Right kidney (tissue), 9 donors: ENCODE measurements at places on chromosomes 3 and 15.

DNA sequence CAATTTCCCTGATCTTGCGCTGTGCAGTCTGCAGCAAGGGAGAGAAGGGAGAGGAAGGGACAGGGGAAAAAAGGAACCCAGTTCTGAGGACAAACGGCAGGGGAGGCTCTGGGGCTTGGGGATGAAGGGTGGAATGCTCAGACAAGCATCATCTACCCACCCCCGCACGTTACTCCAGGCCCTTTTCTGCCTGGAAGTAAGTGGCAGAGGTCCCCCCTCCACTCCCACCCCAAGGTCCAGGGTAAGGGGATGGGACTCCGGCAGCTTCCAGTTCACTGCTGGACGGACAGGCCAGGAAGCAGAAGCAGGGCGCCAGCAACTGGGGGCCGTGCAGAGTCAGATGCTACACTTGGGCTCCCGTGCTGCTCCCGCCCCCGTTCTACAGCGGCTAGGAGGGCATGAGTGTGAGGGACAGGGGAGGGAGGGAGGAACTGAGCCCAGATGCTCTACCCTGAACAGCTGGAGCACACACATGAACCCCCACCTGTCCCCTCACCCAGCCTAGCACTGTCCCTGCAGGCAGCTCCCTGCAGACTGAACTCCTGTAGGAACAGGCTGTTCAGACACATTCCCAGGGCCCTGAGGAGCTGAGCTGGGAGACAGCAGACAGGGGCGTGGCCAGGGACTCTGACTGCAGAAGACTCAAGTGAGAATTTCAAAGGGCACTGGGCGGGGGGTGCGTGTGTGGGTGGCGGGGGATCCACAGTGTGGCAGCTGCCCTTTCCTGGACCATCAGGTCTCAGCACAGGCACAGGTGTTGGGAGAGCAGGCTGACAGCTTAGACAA is 59.7 kb downstream of the SENP2 start:
- DNase-seq: no peak

GRCh38 chr15:40106203-40107161 is 2.2 kb downstream of the BMF start:
- DNase-seq: no peak

DNA sequence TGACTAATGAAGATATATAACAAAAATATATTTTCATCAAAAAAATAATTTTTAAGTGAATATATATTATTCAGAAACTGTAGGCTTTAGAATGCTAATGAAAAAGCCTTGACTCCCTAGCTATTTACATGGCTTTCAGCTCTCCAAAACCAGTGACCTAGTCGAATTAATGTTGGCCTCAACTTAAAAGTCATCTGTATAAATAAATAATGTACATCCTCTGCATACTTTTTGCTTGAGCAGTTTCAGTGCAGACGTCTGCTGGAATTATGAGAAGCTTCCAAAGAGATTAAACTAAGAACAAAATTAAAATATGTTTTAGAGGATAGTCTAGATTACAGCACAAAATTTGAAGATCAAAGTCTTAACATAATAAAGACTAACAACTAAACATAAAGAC is 520.4 kb upstream of the ALCAM start:
- no peak for DNase-seq

DNA sequence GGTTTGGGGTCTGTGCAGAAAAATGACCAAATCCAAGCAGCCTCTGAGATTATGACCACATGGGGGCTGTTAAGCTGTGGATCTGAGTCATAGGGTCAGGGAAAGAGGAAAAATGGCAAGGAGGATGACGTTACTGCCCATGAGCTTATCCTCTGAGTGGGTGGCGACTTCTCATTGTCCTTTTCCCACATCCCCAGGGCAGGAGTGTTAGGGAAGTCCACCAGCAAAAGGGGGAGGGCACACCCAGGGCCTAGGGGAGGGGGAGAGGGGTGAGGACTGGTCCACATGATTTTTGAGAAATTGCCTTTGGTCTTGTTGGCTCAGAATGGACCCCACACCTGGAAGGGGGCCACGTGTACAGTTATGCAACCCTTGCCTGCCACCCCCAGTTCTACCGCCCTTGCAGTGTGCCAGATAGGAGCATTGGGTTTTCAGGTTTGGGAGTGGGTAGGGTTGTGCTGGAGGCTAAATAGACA is 2.6 kb downstream of the CD276 start:
- DNase-seq: no peak

- DNase-seq: no peak
Measured at GRCh38 chr3:71585887-71586809, 2.6 kb upstream of the FOXP1 start.

- no peak for DNase-seq
Measured at GRCh38 chr15:81184188-81184587, 12.5 kb upstream of the IL16 start.

GRCh38 chr3:32256206-32256605 is 17.7 kb downstream of the CMTM8 start:
- DNase-seq: no peak

- DNase-seq: peak; percentile 45
Measured at GRCh38 chr3:149575961-149576564, 81.8 kb downstream of the WWTR1 start.

DNA sequence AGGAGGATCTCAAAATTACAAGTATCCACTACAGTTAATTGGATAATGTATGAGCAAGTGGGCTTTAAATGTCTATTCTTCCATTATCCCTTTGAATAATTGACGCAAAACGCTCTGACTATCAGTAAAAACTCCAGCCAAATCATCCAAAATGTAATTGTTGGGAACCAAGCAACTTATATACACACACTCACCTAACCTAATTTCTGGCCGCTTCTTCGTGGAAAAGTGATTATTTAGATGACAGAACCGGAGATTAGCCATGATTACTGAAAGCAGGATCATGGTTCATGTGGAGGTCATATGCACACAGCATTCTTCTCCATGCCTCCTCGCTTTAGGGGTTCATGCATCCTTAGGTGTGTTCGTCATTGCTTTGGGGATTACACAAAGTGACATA is 992.4 kb downstream of the NAALADL2 start:
- no peak for DNase-seq

DNA sequence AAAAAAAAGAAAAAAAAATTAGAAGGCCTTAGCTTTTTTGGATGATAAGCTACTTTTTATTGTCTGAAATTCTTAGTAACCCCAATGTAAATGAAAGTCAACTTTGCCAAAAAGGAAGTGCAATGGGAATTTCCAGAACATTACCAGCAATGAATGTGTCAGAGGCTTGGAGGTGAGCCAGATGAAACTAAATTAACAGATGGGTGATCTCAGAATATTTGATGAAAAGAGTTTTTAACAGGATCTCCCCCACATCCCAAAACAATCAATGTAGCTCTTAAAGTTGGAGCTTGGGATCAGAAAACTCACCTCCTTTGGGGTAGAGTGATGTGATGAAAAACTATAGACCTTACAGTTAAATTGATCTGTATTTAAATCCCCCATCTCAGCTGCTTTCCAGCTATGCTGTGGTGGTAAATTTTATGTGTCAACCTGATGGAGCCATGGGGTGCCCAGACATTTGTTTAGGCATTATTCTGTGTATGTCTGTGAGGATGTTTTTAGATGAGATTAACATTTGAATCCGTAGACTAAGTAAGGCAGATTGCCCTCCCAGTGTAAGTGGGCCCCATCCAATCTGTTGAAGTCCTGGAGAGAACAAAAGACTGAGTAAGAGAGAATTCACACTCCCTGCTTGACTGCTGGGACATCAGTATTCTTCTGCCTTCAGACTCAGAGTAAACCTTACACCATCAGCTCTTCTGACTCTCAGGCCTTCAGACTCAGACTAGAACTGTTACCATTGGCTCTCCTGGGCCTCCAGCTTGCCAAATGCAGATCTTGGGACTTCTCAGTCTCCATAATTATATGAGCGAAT is 84.3 kb upstream of the TNFSF10 start:
- no peak for DNase-seq

DNA sequence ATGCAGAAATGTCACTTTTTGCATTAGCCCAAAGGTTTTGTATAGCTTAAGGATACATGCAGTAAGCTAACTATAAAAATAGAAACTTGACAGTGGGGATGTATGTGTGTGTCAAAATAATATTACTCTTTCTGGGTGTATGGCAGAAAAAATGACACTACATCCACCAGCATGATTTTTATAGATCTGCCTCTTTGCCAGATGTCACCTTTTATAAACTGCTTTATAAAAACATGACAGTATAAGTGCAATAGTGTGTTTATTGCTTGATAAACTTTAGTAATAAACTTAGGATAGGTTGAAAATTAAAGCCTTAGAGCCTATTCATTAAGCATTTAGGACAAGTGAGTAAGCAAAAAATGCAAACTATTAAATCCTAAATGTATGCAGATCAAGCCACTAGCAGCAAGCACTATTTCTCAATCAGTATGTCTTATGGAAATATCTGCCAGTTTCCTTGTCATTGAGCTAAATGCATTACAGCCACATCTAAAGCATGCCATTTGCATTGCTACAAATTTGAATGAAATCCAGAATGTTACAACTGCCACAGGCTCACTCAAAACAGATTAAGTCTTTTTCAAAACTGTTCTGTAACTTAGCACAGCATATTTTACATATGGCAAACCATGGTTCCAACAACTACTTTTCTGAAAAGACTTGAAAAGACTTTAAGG is 935.0 kb downstream of the FHIT start:
- no peak for DNase-seq

DNA sequence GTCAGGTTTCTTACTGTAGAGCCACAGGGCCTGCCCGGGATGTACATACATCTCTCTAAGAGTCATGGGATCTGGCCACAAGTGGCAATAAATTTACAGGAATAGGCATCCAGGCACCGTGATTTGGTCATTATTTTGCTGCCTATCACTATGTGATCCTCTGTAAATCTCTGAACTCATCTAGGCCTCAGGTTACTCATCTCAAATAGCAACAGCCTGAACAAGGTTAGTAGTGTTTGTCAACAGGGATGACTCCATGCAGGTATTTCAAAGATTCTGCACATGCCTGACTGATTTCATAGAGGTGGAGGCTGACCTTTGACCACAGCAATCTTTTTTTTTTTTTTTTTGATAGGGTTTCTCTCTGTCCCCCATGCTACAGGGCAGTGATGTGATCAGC is 88.8 kb upstream of the TBL1XR1 start:
- DNase-seq: no peak

- DNase-seq: no peak
Measured at GRCh38 chr3:136329593-136329992, 79.5 kb downstream of the PCCB start.

DNA sequence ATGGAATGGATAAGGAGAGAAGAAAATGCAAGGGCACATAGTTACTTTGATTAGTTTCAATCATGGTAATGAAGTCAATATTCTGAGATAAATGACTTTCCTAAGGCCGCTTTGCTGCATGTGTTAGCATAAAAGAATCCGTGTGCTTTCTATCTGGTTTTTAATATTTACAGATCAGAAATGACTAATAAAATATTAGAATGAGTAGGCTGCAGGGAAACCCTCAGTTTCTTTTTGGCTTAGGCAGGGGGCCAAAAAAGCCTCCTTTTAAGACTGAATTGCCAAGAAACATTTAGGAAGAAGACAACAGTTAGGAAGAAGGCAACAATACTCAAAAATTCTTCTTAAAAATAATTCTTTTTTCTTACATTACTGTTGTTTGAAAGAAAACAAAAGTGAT is 11.6 kb downstream of the NEK11 start:
- no peak for DNase-seq

DNA sequence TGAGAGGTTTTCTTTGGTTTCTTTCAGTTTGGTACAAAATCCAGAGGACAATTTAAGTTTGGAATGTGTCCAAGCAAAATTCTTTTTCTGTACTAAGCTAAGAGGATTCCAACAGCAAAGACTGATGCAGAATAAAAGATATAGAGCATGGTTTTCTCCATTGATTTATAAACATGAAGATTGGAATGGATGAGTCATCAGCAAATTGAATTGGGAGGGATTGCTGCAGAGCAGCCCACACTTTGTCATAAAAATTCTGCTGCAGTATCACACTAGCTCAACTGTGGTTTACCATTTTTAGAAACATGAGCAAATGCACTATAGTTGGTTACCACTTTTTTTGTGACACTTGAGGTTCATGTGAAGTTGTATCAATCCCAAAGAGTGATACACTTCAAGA is 16.1 kb upstream of the LARP6 start:
- no peak for DNase-seq

DNA sequence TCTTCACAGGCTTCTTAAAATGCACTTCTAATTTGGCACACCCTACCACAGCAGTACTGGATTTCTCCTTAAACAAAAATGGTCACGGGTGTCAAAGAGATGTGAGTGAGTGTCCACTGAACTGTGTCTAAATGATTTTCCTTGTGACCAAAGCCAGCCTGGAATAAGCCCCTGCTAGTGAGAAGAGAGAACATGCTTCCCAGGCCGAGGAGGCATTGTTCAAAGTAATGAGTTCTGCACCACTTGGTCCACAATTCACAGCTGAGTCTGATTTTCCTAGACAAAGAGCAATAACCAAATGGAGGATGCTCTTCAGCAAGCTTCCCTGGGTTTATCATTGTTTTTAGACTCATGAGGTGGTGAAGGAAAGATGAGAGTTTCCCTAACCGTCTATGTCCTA is 3.8 kb downstream of the PLCH1 start:
- DNase-seq: no peak

- DNase-seq: no peak
Measured at GRCh38 chr15:63791228-63791627, 42.5 kb downstream of the HERC1 start.

- DNase-seq: no peak
Measured at GRCh38 chr15:81323559-81323943, 390 bp downstream of the STARD5 start.

- peak; percentile 63 for DNase-seq
Measured at GRCh38 chr15:68431792-68432401, at the start of gene ITGA11. Gene ITGA11 (minus strand): TSS chr15:68432163. CDS start chr15:68432066, 97 bp downstream.

DNA sequence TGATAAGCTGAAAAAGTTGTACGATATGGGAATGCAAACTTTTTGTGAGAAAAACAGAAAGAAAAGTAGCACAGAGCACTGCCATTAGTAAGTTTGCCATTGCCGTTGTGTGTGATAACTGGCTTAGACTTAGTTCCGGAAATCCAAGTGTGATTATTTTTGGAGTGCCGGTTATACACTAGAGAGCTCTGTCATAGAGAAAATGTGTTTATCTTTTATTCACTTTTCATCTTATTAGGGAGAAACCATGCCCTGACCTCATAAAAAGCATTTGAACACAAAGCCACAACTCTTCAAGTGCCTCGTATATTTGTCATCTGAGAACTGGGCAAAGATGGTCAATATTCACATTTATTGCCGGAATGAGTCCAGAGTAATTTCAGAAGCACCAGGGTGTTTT is 36.1 kb downstream of the CTDSPL start:
- DNase-seq: no peak

GRCh38 chr3:130929804-130930203 is 35.9 kb downstream of the ATP2C1 start:
- no peak for DNase-seq

- no peak for DNase-seq
Measured at GRCh38 chr3:11154036-11154952, at the start of gene HRH1. Gene HRH1 (plus strand): TSS chr3:11154493. CDS start chr3:11259038, 104,545 bp downstream.
